ENCODE measurements at places on chromosomes 5 and 9.

DNA sequence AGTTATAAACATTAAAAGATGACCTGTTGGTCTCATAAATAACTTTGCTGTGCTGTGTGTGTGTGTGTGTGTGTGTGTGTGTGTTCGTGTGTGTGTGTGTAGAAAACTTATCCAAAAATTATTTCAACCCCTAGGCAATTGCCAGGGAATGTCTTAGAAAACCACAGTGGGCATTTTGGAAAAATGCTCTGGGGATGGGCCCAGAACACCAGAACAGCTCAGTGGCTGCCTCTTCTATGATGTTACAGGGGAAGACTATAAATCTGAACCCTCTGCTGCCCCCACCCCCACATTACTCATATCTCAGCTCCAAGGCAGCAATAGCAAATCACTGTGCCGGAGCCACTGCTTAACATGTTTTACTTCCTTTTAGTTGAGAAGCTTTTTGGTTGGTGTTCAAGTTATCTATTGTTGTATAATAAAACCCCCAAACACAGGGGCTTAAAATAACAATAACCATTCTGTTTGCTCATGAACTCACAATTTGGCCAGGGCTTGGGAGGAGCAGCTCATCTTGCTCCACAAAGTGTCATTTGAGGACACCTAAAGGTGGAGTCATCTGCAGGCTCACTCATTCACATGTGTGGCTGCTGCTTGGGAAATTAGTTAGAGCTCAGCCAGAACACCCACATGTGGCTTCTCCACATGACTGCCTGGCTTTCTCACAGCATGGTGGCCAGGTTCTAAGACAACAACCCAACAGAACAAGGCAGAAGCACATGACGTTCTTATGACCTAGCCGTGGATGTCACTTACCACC, 40.4 kb downstream of the ACTBL2 start:
- no peak for DNase-seq

DNA sequence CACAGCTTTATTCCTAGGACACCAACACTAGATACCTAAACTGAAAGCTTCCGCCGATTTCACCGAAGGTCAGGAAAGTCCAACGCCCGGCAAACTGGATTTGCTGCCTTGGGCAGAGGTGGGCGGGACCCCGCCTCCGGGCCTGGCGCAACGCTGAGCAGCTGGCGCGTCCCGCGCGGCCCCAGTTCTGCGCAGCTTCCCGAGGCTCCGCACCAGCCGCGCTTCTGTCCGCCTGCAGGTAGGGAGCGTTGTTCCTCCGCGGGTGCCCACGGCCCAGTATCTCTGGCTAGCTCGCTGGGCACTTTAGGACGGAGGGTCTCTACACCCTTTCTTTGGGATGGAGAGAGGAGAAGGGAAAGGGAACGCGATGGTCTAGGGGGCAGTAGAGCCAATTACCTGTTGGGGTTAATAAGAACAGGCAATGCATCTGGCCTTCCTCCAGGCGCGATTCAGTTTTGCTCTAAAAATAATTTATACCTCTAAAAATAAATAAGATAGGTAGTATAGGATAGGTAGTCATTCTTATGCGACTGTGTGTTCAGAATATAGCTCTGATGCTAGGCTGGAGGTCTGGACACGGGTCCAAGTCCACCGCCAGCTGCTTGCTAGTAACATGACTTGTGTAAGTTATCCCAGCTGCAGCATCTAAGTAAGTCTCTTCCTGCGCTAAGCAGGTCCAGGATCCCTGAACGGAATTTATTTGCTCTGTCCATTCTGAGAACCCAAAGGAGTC, at the start of gene CD274:
Gene CD274 (plus strand): TSS at position 184 of the 733 bp plus-strand sequence. CDS start 5,572 bp downstream, outside the sequence.
- DNase-seq = peak; percentile 93

- no peak for DNase-seq
These were observed 465.3 kb upstream of the ARRDC3 start for GRCh38 chr5:91848453-91848852.

GRCh38 chr5:123209502-123210027, 120.5 kb downstream of the PRDM6 start:
- DNase-seq = no peak

- no peak for DNase-seq
These were observed 226.1 kb downstream of the IRX2 start for GRCh38 chr5:2525351-2525750.

GRCh38 chr5:144328494-144328893, 157.8 kb downstream of the KCTD16 start:
- DNase-seq = no peak

DNA sequence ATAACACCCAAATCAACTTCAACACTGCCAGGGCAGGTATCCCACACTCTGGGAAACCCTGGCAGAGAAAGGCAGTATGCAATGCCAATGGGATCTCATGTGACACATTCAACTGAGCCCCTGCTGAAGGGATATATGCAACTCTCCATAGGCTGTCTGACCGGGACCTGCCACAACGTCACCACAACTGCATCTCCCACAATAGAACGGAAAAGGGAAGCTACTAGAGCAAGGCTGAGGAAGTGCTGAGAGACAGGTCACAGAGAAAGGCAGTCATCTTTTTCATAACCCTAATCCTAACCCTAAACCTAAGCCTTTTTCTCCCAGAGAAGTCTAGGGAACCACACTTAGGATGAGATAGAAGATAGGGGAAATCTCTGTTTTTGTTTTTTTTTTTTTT, 345.9 kb upstream of the CD180 start:
- DNase-seq = no peak

GRCh38 chr9:19642256-19642655, 146.6 kb downstream of the SLC24A2 start:
- no peak for DNase-seq

GRCh38 chr9:101727612-101728524, 10.6 kb downstream of the GRIN3A start:
- DNase-seq = no peak

DNA sequence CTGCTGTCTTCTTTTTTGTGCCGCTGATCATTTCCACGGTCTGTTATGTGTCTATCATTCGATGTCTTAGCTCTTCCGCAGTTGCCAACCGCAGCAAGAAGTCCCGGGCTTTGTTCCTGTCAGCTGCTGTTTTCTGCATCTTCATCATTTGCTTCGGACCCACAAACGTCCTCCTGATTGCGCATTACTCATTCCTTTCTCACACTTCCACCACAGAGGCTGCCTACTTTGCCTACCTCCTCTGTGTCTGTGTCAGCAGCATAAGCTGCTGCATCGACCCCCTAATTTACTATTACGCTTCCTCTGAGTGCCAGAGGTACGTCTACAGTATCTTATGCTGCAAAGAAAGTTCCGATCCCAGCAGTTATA, 17.1 kb downstream of the F2R start:
- no peak for DNase-seq

DNA sequence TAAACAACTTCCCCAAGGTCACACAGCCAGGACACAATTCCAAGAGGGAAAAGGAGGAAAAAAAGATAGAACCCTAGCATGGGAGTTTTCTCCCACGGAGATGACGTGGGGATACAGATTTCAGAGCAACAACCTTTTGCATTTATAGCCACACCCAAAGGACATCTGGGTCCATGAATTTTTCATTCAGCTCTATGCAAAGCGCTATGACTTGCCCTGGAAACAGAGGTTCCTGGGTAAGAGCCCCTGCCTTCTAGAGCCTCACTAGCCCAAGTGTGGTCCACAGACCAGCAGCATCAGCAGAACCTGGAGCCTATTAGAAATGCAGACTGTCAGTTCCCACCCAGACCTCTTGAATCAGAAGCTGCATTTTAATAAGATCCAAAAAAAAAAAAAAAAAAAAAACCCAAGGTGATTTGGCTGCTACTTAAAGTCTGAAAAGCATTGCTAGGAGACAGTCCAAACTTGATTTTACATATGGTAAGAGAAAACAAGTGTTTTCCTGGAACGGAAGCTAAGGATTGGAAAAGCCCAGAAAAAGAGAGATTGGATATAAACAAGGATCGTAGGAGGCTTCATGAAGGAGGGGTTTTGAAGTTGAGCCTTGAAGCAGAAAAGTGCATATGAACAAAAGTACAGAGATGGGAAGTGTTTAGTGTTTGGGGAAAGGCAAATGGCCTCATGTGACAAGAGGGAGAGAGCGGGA, 17.6 kb upstream of the ADAM19 start:
- no peak for DNase-seq

GRCh38 chr9:131677444-131678180, 62.3 kb downstream of the RAPGEF1 start:
- no peak for DNase-seq

- DNase-seq = no peak
These were observed 39.4 kb downstream of the RNF44 start for GRCh38 chr5:176497852-176498251.

DNA sequence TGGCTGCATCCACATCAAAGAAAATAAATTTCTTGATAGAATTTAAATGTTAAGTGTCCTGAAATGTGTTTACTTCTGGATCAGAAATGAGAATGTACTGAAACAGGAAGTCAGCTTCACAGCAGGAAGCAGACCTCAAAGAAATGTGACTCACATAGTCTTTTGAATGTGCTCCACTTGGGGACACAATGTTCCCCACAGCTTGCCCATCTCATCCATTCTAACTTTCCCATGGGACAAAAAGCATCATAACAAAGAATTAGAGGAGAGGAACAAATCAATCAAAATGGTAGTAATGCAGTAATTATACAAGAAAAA, 85.7 kb downstream of the GRAMD2B start:
- no peak for DNase-seq

DNA sequence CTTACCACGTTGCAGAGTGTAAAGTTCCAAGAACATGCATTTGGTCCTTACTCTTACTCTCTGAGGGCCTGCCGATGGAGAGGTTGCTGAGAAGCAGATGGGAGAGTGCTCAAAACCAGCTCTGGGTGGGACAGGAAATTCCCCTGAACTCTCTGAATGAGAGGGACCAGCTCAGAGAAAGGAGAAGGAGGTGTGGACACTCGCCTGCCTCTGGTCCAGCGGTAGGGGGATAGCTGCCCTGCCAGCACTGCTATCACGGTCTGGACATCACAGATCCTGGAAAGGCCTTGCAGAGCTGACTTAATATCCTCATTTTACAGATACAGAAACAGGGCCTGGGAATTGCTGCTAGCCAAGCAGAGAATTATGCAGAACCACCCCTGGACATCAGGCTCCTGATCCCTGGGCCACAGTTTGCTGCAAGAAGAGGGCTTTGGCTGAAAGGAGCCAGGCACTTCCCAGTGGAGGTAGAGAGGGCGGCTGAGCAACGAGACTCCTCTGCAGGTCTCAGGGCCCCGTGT, 4.9 kb downstream of the TRAF1 start:
- DNase-seq = no peak

DNA sequence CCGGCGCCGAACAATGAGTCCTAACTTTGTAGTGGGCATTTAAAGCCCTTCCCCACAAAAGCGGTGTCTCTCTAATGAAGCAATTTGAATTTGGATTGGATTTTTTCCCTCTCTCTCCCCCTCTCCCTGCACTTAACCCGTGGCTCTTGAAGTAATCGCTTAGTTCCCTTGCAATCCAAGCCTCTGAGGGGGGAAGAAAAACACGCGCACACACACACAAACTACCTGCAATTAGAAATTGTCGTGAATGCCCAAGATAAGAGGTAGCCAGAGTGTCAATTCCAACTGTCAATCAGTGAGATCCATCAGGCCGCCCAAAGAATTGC, 1.2 kb downstream of the LHX6 start:
- DNase-seq = no peak

DNA sequence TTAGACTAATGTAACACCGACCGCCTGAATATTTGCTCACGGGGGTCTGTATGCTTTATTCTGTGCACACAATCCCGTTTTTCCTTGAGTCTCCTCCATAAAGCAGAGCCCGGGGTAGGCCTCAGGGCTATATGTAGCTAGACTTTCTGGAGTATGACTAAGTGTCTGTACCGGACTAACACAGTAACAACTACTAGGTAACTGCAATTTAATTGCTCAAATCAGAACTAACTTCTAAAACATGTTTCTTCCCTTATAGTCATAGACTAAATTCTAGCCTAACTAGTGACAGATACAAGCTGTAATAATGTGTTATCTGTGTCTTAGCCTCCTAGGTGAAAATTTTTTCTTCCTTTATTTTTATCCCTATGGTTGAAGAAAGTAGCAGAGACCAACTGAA, 2.1 kb downstream of the REEP5 start:
- no peak for DNase-seq

GRCh38 chr5:141889282-141889871, 11.2 kb upstream of the PCDH1 start:
- DNase-seq = no peak

- peak; percentile 10 for DNase-seq
These were observed 11.1 kb upstream of the MLANA start for GRCh38 chr9:5879419-5880181.

DNA sequence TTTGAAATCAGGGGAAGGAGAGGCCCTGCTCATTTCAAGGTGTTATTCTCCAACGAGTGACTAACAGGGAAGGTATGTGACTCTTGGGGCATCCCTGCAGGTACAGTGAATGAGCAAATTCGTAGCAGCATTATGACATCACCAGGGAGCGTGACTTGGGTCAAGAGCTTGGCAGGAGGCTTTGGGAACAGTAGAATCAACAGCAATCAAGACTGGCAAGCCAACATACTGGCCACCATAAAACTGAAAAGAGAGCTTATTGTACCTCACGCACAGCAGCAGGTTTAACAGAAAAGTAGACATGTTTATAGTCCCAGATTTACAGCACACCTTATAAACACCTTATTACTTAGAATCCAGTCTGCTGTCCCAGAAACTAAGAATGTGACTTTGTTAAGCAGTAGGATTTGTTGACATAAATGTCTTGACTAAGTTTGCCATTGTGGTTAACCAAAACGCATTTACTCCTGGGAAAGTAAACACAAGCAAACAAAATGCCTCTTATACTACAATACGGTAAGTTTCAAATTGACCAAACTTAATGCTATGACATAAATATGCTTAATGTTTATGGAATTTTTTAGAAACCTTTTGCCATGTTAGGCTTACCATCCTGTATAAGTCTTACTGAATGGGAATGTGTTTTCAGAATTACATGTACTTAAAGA, 297.8 kb downstream of the NPR3 start:
- DNase-seq = no peak

DNA sequence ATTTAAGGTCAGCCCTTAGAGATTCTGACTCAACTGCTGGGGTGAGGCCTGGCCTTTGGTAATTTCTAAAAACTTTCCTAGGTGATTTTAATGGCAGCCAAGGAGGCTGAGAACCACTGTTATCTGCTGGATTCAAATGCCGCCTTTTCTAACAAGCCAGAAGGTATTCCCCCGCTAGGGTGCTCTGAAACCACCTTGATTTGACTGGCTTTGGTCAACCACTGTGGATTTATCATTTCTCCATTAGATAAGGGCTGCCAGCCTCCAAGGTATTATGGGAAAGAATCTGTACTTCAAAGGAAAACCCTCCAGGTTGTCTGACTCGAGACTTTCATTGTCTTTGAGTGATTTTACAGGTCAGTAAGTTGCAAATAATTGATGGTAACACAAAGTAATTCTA, 4.3 kb downstream of the ANXA6 start:
- DNase-seq = peak; percentile 64

- no peak for DNase-seq
These were observed 36.8 kb downstream of the PIP5K1B start for GRCh38 chr9:68741704-68742332.

- DNase-seq = no peak
These were observed 72.8 kb downstream of the SLC1A1 start for GRCh38 chr9:4563105-4563504.

DNA sequence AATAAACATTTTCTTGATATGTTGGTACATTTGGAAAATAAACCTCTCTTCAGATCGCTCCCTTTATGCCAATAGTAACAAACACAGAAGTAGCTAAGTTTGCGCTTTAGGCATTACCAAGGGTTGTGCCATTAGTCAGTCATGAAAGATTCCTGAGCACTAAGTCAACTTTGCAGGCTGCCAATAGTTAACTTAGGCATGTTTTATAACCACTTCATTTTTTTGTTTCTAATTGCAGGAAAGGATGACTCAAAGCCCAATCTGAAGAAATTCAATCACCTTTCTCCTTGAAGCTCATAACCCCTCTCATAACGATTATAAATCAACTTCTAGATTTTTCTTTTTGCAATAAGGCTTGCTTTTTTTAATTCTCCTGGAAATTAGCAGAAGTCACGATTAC, 517.0 kb downstream of the AGTPBP1 start:
- DNase-seq = no peak
